ENCODE measurements at places on chromosomes 16 and 17. TPM values are rescaled to one million over a fixed set of nuclear protein-coding genes. Genes with fewer than 3 reads are reported as not detected.
A peak's percentile ranks its signal among the peaks of the same experiment; 100 is the strongest.

- H3K27me3 ChIP-seq, result peaks cover 6% of the 10 kb centered on the region
- H3K27ac ChIP-seq, result peak overlapping the region; percentile 50
- DNase-seq, result no peak
- no peak overlapping the region for H3K4me3 ChIP-seq
Observed at GRCh38 chr16:73000020-73000906, 47.7 kb downstream of the ZFHX3 start.

GRCh38 chr16:67091906-67092566 lies 17.7 kb upstream of the PHAF1 start:
- H3K27me3 ChIP-seq, result no peaks in the 10 kb centered on the region
- DNase-seq, result no peak
- H3K4me3 ChIP-seq, result no peak overlapping the region
- H3K4me1 ChIP-seq, result no peaks in the 10 kb centered on the region

DNA sequence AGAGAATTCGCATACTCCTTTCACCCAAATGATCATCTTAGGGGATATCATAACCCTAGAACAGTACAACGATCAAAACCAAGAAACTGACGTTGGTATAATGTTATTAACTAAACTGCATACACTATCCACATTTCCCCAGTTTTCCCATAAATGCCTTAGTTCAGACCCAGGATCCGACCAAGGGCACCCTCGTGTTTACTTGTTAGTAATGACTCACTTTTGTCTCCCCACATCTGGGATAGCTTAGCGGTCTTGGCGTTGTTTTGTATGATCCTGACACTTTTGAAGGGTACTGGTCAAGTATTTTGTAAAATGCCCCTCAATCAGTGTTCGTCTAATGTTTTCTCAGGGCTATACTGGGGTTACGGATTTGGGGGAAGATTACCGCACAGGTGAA lies 8.0 kb downstream of the HS3ST3A1 start:
- no peak overlapping the region for H3K27ac ChIP-seq
- H3K4me1 ChIP-seq, result peaks cover 3% of the 10 kb centered on the region
- H3K4me3 ChIP-seq, result no peak overlapping the region
- no peaks in the 10 kb centered on the region for H3K36me3 ChIP-seq
- H3K27me3 ChIP-seq, result peaks cover 8% of the 10 kb centered on the region
- DNase-seq, result no peak

- no peaks in the 10 kb centered on the region for H3K27me3 ChIP-seq
- H3K4me1 ChIP-seq, result peaks cover 49% of the 10 kb centered on the region
- peaks cover 22% of the 10 kb centered on the region for H3K36me3 ChIP-seq
- no peak for DNase-seq
Observed at GRCh38 chr16:4114257-4115208, 1.7 kb downstream of the ADCY9 start.

Gene SCGB1C2
- total RNA-seq, result not detected

Gene KCNJ18
- not detected for total RNA-seq

Gene KRT12
- not detected for total RNA-seq

Gene CDYL2
- 15.9 TPM for total RNA-seq

Gene ITGA2B
- total RNA-seq, result 5.4 TPM
